ENCODE measurements at places on chromosomes 5 and 9. TPM values are rescaled to one million over a fixed set of nuclear protein-coding genes. Genes with fewer than 3 reads are reported as not detected.

GRCh38 chr9:116027096-116027495 is 126.5 kb upstream of the PAPPA start:
- H3K27me3 ChIP-seq = no peaks in the 10 kb centered on the region
- H3K36me3 ChIP-seq = no peaks in the 10 kb centered on the region
- no peak for DNase-seq
- H3K4me3 ChIP-seq = no peak overlapping the region
- no peaks in the 10 kb centered on the region for H3K4me1 ChIP-seq

- no peaks in the 10 kb centered on the region for H3K36me3 ChIP-seq
- no peak for DNase-seq
These were observed 3.2 kb downstream of the ADAMTS12 start for GRCh38 chr5:33888587-33888986.

GRCh38 chr9:105255421-105255820 is 11.0 kb downstream of the SLC44A1 start:
- H3K27ac ChIP-seq = no peak overlapping the region
- H3K4me1 ChIP-seq = peaks cover 7% of the 10 kb centered on the region
- no peak overlapping the region for H3K4me3 ChIP-seq
- no peaks in the 10 kb centered on the region for H3K36me3 ChIP-seq

DNA sequence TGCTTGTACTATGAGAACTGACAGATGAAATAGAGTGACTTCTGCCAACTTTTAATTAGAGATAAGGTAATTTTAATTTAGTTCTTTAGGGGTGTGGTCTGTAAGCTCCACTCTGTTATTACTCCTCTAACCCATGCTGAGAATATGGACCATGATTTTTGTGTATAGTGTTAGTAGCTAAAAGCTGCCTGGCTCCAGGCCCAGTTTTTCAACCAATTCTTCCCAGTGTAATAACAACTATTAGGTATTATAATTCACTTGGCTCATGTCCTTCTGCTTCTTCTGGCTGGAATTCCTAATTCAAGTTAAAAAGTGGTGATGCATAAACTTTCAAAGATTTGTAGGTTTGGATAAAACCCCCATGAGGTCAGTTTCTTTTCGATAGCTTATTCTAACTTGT is 216.3 kb downstream of the ISL1 start:
- DNase-seq = no peak
- H3K4me1 ChIP-seq = no peaks in the 10 kb centered on the region
- no peaks in the 10 kb centered on the region for H3K36me3 ChIP-seq
- no peaks in the 10 kb centered on the region for H3K27me3 ChIP-seq
- no peak overlapping the region for H3K4me3 ChIP-seq

DNA sequence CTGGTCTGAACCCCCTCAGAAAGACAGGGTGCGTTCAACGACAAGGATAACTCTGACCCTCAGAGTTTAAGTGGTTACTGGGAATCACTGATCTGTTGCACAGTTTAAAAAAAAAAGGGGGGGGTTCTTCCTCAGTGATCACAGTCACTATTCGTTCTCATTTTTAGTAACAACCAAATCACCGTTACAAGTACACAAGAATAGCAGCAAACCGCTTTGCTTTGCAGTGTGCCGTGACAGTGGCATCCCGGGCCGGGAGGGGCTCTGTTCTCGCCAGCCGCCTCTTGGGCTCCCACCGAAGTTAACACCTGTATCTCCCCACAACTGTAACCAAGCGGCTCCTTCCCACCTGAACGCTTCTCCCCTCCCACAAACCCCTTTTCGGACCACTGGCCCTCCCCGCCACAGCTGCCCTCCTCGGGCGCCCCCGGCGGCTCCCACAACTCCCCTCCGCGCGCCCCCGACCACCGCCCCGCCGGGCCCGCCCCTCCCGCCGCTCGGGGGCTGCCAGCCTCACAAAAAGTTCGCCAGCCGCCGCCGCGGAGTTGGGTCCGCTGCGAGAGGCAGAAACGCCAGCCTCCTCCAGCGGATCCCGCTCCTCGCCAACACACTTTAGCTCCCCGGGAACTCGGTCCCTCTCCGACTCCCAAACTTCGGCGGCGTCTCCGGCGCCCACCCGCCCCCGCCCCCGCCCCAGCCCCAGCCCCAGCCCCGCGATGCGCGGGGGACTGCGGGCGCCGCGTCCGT is 1.2 kb downstream of the SSBP2 start:
- peaks cover 8% of the 10 kb centered on the region for H3K4me1 ChIP-seq
- DNase-seq = no peak
- H3K27ac ChIP-seq = no peak overlapping the region
- no peaks in the 10 kb centered on the region for H3K27me3 ChIP-seq
- H3K36me3 ChIP-seq = no peaks in the 10 kb centered on the region
- H3K4me3 ChIP-seq = peak overlapping the region; percentile 86

GRCh38 chr5:57327561-57328367 is 153.9 kb downstream of the GPBP1 start:
- peaks cover 19% of the 10 kb centered on the region for H3K4me1 ChIP-seq
- H3K27me3 ChIP-seq = no peaks in the 10 kb centered on the region
- DNase-seq = peak; percentile 76
- H3K4me3 ChIP-seq = no peak overlapping the region

DNA sequence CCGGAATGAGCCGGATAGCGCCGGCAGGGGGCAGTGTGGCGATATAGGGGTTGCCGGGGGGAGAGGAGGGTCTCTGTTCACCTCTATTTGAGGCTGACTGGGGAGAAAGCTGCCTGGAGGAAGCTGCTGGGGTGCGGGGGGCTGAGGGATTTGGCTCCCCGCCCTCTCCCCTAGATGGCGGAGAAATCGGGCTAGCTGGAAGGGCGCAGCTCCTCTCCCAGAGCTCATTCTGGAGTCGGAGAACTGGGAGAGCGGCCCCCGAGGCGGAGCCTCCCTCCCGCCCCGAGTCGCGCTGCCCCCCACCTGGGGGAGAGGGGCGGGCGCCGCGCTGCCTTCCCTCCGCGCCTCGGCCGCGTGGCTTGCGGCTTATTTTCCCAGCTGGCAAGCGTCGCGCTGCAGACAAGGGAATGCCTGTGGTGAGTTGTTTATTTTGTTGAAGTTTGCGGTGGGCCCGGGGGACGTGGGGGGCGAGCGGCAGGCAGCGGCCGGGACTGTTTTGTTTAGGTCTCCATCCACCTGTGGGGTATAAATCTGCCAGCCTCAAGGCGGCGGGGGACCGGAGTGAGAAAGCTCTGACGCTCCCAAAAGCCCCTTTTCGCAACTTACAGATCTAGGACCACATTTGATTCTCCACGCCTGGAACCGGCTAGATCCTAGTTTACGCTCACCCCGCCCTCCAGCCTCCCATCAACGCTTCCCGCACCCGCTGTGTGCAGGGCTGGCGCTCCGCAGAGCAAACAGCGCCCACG is 4.1 kb upstream of the RGMB start:
- H3K4me1 ChIP-seq = peaks cover 8% of the 10 kb centered on the region
- peak; percentile 52 for DNase-seq
- H3K27me3 ChIP-seq = no peaks in the 10 kb centered on the region
- no peaks in the 10 kb centered on the region for H3K36me3 ChIP-seq
- peak overlapping the region; percentile 82 for H3K27ac ChIP-seq

- H3K36me3 ChIP-seq = no peaks in the 10 kb centered on the region
- H3K27ac ChIP-seq = no peak overlapping the region
- H3K4me1 ChIP-seq = no peaks in the 10 kb centered on the region
- H3K27me3 ChIP-seq = no peaks in the 10 kb centered on the region
These were observed 293.6 kb upstream of the TNC start for GRCh38 chr9:115411516-115411915.

The PFN3 gene
- total RNA-seq = not detected

GRCh38 chr5:9715891-9716335 is 85.8 kb upstream of the TAS2R1 start:
- no peak for DNase-seq
- no peak overlapping the region for H3K4me3 ChIP-seq
- peaks cover 15% of the 10 kb centered on the region for H3K4me1 ChIP-seq
- H3K27me3 ChIP-seq = no peaks in the 10 kb centered on the region
- H3K27ac ChIP-seq = no peak overlapping the region
- no peaks in the 10 kb centered on the region for H3K36me3 ChIP-seq

The IRX1 gene
- not detected for total RNA-seq

GRCh38 chr5:113250341-113250953 is 184.3 kb downstream of the TSSK1B start:
- DNase-seq = no peak
- H3K36me3 ChIP-seq = no peaks in the 10 kb centered on the region
- H3K27me3 ChIP-seq = no peaks in the 10 kb centered on the region
- no peak overlapping the region for H3K27ac ChIP-seq
- no peak overlapping the region for H3K4me3 ChIP-seq

The COL5A1 gene
- 5.7 TPM for total RNA-seq

The FOXD1 gene
- 3.1 TPM for total RNA-seq
